GM12864 (cell line): ENCODE measurements at places on chromosomes 6 and 20.

DNA sequence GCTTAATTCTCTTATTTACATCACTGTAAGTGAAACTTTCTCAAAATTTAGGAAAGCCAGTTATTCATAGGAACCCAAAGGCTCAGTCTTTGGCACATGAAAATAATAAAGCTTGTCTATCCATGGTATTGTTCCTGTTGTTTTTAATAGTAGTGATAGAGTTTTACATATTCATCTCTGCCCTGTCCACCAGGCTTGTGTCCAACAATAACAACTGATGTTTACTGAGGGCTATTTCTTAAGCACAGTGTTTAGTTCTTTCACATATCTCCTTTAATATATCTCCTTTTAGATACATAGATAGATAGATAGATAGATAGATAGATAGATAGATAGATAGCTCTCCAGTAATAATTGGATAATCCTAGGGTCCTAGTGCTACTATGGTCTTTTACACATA is 34.2 kb downstream of the FOXQ1 start:
- no peak for DNase-seq

DNA sequence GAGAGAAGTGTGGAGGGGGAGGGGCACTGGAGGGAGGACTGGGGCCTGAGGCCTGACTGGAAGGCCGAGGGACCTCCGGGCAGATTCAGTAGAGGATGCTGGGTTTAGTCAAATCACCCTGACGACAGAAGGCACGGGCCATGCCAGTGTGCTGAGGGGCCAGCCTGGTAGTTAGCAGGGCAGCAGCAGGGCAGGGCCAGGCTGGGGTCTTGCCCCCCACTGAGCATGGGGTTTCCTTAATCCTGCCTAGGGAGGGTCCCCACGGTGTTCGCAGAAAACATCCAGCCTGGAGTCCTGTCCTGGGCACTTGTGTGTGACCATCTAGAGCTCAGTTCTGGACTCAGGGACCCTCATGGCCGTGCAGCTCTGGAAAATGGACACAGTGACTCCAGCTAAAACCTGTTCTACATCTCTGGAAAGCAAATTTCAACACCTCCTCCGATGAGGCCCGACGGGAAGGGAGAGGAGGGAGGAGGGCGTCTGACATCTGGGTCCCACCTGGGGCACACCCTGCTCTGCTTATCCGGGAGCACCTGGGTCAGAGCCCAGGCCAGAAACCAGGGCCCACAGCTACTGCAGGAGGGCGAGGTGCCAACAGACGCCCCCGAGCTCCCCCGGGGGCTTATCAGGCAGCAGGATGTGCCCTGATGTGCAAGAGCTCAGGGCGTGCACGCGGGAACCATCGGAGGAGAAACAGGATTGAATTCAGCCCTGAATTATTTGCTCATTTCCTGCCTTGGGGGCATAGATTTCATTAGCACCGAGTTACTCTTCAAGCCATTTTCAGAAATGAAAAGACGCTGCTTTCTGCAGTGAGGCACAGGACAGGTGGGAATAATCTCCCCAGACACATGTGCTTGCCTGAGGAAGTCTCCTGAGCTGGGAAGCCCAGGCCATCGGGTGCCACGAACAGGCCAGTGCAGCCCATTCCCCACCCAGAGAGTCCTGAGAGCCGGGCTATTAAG is 78.0 kb upstream of the MPC1 start:
- DNase-seq = no peak

DNA sequence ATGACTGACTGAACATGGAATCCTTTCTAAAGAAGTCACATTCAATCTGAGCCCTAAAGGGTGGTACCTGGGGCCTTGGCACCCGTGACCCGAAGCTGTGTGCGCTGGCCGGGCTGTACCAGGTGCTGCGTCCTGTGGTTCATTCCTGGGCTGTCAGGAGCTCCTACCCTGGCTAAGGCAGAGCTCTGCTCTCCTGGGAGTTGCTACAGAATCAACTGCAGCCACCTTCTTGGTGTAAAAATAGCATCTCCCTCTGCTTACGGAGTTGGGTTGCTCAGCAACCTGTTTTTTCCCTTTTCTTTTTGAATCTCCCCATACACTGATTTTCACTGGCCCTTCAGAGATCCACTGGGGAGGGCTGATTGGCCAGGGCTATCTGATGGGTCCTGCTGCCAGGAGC is 236.6 kb upstream of the PDE10A start:
- DNase-seq = no peak

GRCh38 chr6:12001706-12002435 is 10.2 kb upstream of the HIVEP1 start:
- no peak for DNase-seq

DNA sequence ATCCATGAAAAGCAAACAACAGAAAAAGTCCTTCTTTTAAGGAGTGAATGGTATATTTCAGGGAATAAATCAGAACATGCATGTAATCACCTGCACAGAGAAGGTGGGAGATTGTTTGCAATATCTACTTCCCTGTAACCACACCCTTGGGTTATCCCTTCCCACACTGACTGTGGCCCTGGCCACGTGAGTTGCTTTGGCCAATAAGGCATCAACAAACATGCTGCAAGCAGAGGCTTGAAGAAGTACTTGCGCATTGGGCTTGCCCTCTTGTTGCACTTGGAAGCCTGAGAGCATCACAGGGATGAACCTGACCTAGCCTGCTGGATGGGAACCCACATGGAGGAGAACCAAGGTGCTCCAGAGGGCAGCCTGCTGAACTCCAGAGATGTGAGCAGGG is 208.5 kb downstream of the PTPRT start:
- no peak for DNase-seq

GRCh38 chr6:50922579-50923525 is 104.2 kb downstream of the TFAP2B start:
- DNase-seq = no peak

- DNase-seq = no peak
Measured at GRCh38 chr6:25717866-25718740, 36.4 kb upstream of the SLC17A4 start.

GRCh38 chr6:15274692-15275387 is 29.0 kb downstream of the JARID2 start:
- no peak for DNase-seq

GRCh38 chr20:41329435-41330342 is 10.9 kb upstream of the LPIN3 start:
- DNase-seq = peak; percentile 33

DNA sequence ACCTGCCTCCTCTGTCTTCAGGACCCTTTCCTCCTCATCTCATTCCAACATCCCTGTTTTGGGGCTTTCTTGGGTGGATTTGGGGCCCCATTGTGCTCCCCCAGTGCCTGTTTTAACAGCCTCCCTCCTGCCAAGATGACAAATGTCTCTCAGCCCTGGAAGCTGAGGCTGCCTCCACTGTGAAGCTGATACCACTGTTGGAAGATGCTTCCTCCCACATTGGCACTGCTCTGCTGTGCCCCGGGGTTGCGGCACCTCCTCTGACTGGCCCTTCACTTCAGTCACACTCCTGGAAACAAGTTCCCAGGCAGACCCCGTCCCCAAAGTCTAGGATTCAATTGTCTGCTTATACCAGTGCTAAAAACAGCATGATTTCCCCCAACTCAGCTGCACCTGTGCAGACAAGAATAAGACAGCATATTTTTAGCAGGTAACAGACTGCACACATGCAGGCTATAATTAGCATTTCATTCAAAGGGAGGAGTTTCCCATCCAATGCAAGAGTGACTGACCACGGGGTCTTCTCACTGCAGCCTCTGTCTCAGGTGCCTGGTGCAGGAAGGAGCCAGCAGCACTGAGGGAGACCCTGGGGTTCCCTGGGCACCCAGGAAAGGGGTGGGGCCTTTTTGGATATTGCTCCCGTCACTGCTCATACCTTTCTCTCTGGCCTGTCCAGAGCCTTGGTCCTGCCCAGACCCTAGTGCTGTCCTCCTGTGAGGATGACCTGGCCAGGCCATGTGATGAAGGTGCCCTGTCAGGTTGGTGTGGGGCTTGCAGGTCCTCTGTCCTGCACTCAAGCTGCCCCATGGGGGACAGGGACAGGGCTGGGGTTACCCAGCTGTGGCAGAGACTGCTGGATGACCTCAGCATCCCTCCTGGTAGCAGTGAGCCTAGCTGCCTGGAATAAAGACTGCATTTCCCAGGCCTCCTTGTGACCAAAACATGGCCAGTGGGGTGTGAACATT is 31.5 kb upstream of the SULF2 start:
- no peak for DNase-seq

DNA sequence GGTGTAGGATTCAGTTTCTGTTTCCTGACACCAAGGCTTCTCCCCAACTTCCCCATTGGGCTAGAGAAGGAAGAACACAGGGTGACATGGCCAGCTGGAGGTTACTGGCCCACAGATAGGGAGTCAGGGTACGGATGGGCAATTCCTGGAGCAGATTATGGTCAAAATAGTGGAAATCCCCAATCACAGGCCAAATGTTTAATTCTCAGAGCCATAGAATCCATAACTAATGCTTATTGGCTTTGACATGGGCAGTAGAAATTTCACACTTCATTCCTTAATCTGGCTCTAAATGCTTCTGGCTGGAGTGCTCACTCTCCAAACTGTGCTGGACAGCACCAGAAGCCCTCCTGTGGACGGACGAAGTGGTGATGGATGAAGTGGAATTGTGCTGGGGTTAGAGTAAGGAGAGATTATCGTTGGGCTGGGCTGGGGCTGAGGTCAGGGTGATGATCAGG is 887 bp downstream of the SIGLEC1 start:
- no peak for DNase-seq

DNA sequence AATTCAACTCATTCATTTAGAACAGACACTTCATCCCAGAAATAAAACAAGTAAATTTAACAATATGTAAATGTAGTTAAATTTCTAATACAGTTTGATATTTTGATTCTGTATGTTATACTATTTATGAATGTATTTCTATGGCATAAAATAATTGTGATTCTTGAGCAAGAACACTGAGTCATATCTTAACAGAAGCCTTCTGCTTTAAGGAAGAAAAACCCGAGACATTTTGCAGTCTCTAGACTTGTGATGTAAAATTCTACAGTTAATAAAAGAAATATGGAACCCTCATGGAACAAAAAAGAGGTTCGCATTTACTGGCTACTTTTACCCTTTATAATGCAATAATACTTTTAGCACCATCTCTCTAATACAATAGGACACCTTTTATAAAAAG is 47.9 kb upstream of the SCML4 start:
- no peak for DNase-seq

DNA sequence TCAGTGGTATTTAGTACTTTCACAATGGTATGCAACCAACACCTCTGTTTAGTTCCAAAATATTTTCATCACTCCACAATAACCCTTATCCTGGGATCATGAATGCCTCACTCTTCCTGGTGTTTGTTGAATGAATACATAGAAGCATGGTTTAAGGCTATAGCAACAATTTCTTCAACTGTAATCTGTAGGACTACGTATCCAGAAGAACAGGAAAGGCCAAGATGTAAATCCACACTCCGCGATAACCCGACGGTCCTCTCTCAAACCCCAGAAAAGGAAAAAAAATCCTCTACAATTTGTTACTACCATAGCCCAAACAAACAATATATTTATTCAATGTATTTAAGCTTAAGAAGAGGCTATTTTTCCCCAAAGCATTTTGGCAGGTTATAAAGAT is 141.4 kb upstream of the SALL4 start:
- no peak for DNase-seq

GRCh38 chr20:48019940-48020339 is 234.7 kb upstream of the SULF2 start:
- no peak for DNase-seq

DNA sequence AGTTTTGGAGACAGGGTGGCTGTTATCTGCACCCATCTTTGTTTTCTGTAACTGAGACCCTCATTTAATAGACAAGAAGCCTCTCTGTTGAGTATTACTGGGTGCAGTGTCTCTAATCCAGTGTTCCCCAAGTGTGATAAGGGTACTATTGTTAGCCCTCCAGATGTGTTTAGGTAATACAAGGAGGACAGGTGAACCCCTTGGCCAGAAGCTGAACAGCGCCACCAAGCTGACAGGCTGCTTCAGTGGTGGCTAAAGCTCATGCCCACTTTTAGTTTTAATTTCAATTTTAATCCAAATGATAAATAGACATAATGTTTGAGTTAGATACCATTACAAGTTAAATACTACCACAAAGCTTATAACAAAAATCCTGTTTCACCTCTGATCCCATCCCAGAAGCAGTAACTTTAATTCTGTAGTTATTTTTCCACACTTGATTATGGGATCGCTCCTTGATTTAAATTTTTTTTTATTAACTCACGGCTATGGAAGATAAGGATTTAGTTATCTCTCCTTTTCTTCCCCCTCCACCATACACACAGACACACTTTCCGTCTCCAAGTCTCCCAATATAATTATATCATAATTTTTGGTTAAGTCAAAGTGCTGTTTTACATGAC is 8.4 kb upstream of the STK35 start:
- DNase-seq = no peak

GRCh38 chr6:26272171-26272637 is 92.8 kb upstream of the BTN3A2 start:
- DNase-seq = no peak

DNA sequence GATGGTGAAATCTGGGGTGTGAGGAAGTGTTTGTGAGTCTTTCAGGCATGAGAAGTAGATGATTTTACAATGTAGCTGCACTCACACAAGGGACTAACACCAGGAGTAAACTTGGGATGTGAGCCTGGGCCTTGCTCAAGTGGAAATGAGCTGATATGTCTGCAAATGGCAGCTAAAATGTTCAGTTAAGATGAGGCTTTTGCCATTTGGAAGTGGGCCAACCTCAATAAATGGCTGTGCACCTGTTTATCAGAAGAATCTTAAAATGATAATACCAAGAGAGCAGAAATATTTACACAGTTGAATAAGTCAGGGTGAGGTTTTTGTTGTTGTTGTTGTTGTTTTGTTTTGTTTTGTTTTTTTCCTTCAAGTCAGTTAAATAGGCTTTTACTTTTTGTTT is 25.7 kb upstream of the KLHL31 start:
- DNase-seq = no peak

DNA sequence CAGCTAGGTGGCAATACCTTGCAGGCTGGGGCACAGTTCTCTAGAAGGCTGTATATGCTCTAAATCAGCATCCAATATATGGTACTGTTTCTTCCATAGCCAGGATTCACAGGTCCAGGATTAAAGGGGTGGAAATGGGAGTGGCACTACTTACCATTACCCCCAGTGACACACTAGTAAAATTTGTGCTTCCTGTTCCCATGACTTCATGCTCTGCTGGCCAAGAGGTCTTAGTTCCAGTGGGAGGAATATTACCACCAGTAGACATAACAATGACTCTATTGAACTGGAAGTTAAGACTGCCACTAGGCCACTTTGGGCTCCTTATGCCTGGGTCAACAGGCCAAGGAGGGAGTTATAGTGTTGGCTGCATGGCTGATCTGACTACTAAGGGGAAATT is 174.3 kb upstream of the TNFAIP3 start:
- DNase-seq = no peak
